ENCODE measurements at places on chromosomes 7 and 10.

DNA sequence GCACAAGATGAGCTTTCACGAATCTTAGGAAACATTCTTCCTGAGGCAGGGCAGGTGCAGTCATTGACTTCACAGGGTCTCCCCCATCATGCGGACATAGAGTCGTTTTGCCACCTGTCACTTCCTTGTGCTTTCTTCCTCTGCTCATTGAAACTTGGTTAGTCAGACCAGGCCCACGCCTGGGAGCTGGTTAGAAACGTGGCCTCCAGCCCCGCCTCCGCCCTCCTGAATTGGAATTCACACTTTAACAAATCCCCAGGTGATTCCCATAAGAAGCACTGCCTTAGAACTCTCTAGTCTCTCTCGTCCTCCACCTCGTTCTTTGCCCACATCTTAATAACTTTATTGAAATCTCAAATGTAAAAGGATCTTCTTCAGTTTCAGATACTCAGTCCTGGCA is 265.5 kb upstream of the FZD8 start:
- DNase-seq, result no peak

- no peak for DNase-seq
These were observed 207.4 kb downstream of the DIP2C start for GRCh38 chr10:482051-482501.

- DNase-seq, result no peak
These were observed 2.0 kb downstream of the NOD1 start for GRCh38 chr7:30476459-30477145.

- DNase-seq, result no peak
These were observed 10.3 kb upstream of the DNAAF5 start for GRCh38 chr7:716222-716621.

All from PC-3 (cell line).